ENCODE measurements at places on chromosomes 11 and 22.

GRCh38 chr22:45428391-45429385, 15.2 kb downstream of the RIBC2 start:
- DNase-seq = no peak

- no peak for DNase-seq
Measured at GRCh38 chr11:34426766-34427185, 12.0 kb upstream of the CAT start.

GRCh38 chr11:113847580-113847979, 27.8 kb downstream of the USP28 start:
- DNase-seq = no peak

- DNase-seq = no peak
Measured at GRCh38 chr11:16184588-16184987, 171.8 kb downstream of the SOX6 start.

DNA sequence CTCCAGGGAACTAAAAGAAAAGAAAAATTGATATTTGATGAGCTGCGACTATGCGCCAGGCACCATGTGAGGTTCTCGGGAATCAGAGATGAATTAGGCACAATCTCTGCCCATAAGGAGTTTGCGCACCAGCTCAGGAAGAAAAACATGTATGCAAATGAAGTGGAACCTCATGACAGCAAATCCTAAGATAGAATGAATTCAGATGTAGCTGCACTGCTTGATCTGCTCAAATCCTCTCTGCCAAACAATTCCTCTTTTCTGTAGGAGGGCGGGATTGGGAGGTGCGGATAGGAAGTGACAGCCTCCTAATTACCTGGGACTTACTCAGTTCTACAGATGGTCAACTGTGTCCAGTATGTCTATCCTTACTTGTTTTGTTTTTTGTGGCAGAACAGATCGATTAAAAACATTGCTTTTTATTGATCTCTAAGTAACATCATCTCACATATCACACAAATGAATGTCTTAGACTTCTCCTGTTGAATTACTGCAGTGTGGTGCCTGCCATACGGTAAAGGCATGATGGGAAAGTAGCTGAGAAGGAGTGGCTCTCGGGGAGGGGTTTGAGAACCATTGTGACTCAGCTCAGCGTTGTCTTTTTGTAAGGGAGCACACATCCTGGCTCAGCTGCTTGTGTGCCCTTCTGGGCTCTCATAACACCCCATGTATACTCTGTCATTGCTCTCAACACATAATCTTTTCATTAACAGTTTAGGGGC, 13.9 kb downstream of the CRTAM start:
- peak; percentile 62 for DNase-seq

DNA sequence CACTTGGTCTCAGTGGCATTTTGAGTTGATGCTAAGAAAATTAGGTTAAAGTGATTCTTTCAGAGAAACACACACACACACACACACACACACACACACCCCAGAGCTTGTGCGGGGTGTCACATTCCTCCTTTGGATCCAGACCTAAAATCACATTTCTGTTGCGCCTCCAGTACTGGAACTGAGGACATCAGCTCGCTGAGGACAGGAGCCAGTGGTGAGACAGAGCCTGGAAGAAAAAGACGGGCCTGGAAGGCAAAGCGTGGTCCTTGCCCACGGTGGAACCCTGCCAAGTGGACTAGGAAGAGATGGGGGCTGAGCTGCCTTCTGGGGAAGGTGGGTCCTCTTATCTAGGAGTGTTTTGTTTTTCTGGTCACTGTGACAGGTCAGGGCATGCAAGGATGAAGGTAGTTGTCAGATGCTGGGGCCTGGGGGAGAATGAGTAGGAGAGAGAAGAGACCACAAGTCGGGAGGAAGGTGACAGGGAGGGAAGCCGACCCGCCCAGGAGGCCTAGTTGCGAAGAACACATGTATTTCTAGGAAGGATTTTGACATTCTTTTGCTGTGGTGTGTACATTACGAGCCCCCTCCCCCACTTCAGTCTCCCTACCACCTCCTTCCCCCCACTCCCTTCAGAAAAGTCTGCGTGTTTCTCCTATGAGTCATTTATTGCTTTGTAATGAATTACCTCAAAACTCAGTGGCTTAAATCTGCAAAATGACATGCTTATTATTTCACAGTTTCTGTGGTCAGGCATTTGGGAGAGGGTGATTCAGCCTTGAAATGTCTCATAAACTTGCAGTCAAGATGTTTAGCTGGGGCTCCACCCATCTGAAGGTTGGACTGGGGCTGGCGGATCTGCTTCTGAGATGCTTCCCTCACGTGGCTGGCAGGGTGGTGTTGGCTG, 4.8 kb upstream of the ELFN2 start:
- DNase-seq = peak; percentile 39

GRCh38 chr22:23276656-23277582, 96.6 kb downstream of the BCR start:
- no peak for DNase-seq

- no peak for DNase-seq
Measured at GRCh38 chr11:130180491-130180890, 20.9 kb downstream of the ST14 start.

DNA sequence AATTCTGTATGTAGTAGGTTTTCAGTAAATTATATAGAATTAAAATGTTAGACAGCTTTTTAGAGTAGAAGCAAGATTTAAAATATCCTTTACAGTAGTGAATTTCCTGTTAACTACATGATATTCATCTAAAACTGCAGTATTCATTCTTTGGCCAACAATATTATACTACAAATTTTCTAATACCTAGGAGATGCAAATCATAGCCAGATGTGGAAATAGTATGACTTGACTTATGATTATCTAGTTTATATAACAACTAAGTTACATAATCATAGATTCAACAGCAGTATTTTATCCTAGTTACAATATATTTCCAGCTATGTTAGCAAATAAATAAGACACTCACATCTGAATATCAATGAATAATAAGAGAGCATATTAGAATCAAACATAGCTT, 163.2 kb downstream of the MSANTD4 start:
- DNase-seq = no peak

Measured in CD4-positive, alpha-beta T cell treated with Interleukin-4 for 4 hours (primary cell).